ENCODE measurements at places on chromosomes 5 and 9.

- DNase-seq = no peak
Measured at GRCh38 chr9:99822806-99823591, 1.3 kb downstream of the NR4A3 start.

DNA sequence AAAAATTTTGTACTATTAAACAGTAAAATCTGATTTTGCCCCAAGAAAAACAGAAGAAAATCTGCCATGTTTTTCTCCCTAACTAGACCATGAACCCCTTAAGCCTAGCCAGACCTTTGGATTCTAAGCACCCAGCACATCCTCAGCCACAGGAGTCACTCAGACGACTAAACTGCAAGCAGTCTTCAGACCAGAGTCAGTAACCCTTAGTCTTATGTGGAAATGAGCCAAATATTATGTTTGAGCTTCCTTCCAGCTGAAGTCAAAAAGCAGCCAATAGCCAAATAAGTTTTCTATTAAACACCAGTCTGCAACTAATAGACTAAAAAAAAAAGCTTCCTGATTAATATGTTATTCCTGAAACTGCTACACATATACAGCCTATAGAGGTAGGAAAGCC, 47.4 kb downstream of the GOLPH3 start:
- DNase-seq = no peak

DNA sequence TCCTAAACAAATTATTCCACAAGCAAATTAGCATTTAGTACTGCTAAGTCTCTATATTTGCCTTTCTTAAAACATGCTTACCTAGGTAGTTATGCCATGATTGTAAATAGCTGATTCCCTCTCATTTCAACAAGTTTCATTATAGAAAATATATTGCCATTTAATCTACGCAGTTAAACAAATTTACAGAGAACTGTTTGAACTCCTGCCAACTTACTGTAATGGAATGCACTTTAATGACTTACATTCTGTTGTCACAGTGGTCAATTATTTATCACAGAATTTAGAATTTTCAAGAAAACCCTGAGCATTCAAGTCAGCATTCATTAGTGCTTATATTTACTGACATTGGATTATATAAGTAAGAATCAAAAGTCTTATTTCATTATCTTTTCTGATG, 19.6 kb downstream of the SLC38A9 start:
- no peak for DNase-seq

DNA sequence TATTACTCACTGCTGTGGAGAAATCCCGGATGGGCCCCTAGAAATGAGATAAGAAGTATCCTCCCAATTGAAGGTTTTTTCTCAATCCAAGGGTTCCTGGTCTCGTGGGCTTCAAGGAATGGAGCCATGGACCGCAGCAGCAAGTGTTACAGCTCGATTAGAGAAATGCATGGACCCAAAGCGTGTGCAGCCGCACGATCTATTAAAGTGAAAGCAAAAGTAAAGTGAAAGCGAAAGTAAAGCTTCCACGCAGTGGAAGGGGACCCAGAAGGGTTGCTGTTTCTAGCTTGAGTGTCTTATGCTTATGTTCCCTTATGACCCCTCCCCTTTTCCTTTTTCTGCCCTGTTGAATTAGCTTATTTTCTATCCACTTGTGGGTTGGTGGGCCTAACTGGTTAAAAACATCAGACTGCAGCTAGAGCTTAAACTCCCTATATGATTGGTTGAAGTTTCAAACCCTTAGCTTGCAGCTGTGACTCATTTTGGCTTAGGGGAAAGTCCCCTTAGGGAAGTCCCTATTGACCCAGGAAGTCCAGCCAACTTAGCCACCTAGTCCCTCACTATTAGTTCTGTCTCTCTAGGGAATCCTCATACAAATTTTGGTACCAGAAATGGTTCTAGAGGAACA, 1111.8 kb downstream of the TAF11L14 start:
- no peak for DNase-seq

- no peak for DNase-seq
Measured at GRCh38 chr9:36193023-36193422, 2.3 kb downstream of the CLTA start.

- no peak for DNase-seq
Measured at GRCh38 chr9:121559183-121559582, 59.5 kb upstream of the GGTA1 start.

DNA sequence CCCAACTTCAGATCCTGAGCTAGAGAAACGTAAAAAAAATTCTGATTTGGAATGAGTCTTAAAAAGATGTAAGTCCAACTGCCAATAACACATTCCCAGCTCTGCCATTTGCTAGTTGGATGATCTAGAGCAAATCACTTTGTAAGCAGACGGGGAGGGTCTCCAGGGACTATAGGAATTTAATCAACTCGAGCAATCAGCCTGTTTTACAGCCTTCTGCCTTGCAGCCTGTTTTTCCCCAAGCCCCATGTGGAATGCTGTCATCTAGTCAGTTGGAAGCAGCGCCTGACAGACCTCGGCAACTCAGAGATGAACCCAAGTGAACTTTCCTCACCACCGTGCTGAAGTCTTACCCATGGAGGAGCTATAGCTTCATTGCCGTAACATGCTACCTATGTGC, 34.8 kb upstream of the HRH2 start:
- DNase-seq = no peak

DNA sequence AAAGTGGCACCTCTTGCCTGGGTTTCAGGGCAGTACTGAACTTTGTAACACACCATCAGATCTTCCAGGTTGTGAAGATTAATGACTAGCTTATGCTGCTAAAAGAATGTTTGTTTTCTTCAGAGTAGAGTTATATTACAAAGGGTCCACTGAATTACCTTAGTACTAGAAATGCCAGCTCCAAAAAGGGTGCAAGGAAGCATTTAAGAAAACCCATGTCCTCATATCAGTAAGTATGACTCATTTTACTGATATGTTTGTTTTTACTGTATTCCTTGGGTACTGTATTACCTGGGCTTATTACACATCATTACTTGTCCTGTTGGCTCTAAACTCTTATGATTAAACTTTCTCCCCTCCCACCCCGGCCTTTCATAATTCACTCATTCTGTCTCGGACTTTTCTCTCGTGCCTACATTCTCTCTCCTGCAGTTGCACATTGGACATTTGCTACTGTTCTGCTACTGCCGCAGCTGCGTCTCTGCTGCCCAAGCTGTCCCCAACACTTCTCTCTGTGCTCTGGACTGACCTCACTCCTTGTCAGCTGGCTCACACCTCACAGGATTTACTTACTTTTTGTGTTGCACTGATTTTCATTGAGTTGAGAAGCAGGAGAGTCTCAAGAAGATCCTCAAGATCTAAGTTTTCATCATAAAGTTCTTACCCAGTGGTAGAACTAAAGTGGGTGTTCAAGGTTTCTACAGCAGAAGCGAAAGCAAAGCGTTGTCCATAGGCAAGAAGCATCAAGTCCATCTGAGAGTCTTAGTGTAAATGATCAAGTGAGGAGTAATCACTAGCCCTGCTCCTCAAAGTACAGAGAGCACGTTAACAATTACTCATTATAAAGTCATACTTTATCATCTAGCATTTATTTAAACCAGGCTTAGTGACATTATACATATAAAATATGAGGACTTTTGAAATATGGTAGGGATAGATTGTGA, 53.2 kb upstream of the C9orf72 start:
- DNase-seq = no peak

DNA sequence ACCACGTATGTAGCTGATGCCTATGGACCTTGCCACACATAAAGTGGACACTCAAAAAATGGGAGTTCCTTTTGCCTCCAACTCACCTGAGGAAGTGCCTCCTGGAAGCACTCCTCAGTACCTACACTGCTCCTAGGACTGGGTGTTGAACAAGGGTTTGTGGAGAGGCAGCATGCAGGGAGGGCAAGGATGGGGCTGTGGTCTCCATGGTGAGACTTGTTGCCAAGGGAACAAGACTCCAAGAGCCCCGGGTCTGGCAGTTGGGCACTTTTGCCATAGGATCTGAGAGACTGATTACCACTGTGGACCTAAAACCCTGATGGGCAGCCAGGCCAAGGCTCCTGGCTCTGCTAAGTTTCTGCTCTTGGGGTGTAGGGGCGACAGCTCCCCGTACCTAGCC, 6.9 kb upstream of the NR5A1 start:
- no peak for DNase-seq

DNA sequence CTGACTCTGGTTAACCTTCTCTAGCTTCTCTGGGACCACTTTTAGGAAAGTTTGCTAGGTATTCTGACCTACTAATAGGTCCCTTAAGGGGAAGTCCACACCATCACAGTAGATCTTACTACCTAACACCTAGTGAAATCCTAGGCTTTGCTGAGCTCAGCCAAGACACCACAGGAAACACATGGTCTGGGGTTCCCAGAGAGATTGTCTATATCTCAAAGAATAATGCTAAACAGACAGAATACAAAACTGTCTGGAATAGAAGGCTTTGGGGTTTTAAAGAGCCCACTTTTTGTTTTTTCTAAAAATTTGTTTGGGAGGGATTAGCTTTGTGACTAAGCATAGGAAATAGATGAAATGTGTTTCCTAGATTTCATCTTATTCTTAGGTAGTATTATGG, 395.1 kb downstream of the ARHGEF28 start:
- no peak for DNase-seq

- no peak for DNase-seq
Measured at GRCh38 chr5:148836272-148837250, 10.2 kb downstream of the ADRB2 start.

- DNase-seq = no peak
Measured at GRCh38 chr9:96509848-96510247, 59.9 kb downstream of the HABP4 start.

Measured in anterior cingulate cortex (tissue), 58 donors.